ENCODE measurements at places on chromosomes 6 and 20.
A peak's percentile ranks its signal among the peaks of the same experiment; 100 is the strongest.

GRCh38 chr6:95142661-95143335 is 434.5 kb upstream of the MANEA start:
- no peak for DNase-seq

DNA sequence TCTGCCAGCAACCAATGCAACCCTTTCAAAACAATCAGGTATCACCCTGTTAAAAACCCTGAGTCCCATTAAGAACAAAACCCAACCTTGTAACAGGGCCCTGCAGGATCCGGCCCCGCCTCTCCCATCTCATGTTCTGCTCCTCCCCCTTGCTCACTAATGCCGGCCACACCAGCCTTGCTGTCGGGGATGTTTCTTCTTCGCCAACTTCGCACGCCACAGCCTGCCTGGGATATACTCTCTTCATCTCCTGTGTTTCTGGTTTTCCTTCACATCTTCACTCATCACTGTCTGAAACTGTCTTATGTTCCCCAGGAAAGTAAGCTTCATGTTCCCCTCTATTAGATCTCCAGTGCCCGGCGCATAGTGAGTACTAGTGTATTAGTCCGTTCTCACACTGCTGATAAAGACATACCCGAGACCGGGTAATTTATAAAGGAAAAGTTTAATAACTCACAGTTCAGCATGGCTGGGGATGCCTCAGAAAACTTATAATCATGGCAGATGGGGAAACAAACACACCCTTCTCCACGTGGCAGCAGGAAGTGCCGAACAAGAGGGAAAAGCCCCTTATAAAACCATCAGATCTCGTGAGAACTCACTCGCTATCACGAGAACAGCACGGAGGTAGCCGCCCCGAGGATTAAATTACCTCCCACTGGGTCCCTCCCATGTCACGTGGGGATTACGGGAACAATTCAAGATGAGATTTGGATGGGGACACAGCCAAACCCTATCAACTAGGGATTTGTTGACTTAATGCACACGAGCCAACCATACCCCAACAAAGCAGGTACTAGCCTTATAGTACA is 5.1 kb downstream of the TP53RK start:
- peak; percentile 76 for DNase-seq

DNA sequence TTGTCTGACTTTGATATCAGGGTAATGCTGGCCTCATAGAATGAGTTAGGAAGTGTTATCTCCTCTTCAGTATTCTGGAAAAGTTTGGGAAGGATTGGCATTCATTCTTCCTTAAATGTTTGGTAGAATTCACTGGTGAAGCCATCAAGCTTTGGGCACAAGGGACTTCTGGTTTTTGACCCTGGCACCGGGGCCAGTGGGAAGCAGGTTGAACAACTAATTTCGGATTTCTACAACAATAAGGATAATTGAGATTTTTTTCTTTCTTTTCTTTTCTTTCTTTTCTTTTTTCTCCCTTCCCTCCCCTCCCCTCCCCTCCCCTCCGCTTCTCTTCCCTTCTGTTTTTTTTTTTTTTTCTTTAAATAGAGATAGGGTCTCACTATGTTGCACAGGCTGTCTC is 70.4 kb downstream of the EFCAB8 start:
- no peak for DNase-seq

- DNase-seq: no peak
Observed at GRCh38 chr20:61570646-61571195, 318.7 kb downstream of the CDH4 start.

- DNase-seq: no peak
Observed at GRCh38 chr20:45867819-45868176, 10.4 kb downstream of the ZSWIM3 start.

DNA sequence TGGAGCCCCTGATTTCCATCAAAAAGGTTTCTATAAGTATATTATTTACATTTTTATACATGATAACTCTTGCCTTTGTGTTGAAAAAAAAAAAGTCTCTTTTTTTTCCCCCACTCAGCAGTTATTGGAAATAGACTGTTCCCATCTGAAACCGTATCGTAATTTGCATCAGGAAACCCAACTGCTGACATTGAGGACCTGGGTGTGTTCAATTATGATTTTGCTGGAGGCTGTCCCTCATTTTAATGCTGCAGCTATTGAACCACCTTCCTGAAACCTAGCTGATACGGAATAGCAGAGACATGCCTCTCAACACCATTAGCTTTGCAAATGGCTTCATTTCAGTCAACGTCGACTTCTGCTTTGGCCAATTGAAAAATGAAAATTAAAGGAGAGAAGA is 98.9 kb downstream of the ZNF217 start:
- no peak for DNase-seq

GRCh38 chr20:3080939-3081388 is 3.6 kb downstream of the AVP start:
- no peak for DNase-seq

GRCh38 chr6:15491986-15492269 is 170.9 kb downstream of the DTNBP1 start:
- DNase-seq: no peak
